Umbilical cord (tissue), 2 donors: ENCODE measurements at places on chromosomes 2 and 18.

GRCh38 chr2:222058819-222059445 lies 239.9 kb downstream of the PAX3 start:
- no peak for DNase-seq

- peak; percentile 61 for DNase-seq
Observed at GRCh38 chr2:9813312-9814128, 29.8 kb upstream of the TAF1B start.

DNA sequence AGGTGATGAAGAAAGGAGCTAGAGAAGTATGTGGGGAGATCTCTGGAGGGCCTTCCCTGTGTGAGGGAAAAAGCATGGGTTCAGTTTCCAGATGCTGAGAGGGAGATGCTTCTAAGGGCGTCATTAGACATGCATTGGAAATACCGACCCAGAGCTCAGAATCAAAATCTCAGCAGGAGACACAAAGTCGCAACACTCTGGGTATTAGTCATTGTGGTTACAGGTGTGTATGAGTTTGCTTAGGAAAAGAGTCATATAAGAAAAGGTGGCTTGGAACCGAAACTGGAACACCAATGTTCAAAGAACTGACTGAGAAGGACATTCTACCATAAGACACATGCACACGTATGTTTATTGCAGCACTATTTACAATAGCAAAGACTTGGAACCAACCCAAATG lies 477.1 kb downstream of the FBXO15 start:
- no peak for DNase-seq

- DNase-seq = no peak
Observed at GRCh38 chr2:238658054-238658407, 189.9 kb upstream of the TWIST2 start.

GRCh38 chr18:76348267-76349066 lies 146.6 kb downstream of the ZNF516 start:
- peak; percentile 15 for DNase-seq

DNA sequence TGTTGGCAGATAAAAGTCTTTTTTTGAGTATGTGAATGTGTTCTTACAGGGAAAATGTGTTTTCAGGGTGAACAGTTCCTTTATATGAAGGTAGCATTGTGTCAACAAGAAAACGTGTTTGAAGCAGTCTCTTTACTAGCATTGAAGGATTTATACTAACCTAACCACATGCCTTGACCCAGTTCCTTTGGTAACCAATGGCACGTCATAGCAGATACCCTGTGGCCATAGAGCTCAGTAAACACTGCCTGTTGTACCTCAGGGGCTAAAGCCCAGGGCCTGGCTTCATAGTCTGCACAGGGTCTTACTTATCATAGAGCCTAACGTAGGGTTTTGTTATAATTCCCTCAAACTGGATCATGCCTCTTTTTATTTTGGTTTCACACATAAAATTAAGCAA lies 32.1 kb upstream of the NFU1 start:
- no peak for DNase-seq

DNA sequence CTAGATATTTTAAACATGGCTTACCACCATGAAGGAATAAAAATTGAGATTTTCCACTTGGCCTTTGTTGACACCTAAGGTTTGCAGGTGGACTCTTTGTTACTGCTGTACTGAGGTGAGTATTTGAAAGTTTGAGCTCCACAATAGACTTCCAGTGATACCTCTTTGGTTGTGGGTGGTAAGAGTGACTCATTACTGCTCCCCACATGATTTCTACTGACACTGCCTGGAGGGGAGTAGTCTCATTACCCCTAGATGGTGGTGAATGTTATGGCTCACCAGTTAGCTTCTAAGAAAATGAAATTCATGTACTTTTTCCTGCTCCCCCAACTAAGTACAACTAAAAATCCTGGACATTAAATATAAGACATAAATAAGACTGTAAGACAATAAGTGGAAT lies 1183.1 kb upstream of the TMEFF2 start:
- no peak for DNase-seq

GRCh38 chr18:58135183-58135641 lies 91.2 kb downstream of the NEDD4L start:
- no peak for DNase-seq

DNA sequence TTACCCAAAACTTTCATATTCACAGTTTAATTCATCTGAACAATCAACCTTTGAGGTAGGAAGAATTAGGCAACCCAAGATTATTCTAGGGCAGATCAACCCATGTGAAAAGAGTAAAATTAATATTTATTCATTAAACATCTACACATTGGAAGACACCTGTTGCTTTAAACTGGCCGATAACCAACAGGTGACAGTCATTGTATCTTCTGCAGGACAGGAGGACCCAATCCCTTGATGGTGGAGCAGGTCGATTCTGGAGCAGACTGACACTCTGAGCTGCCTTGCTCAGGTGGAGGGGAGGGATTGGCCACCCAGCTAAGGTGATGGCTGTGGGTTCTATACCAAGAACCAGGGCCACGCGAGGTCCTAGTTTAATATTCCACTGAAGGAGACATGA lies 230.3 kb downstream of the OSR1 start:
- DNase-seq = no peak

GRCh38 chr18:8362863-8363262 lies 246.4 kb upstream of the RAB12 start:
- DNase-seq = no peak

- DNase-seq = no peak
Observed at GRCh38 chr2:59779571-59779970, 773.9 kb downstream of the BCL11A start.

DNA sequence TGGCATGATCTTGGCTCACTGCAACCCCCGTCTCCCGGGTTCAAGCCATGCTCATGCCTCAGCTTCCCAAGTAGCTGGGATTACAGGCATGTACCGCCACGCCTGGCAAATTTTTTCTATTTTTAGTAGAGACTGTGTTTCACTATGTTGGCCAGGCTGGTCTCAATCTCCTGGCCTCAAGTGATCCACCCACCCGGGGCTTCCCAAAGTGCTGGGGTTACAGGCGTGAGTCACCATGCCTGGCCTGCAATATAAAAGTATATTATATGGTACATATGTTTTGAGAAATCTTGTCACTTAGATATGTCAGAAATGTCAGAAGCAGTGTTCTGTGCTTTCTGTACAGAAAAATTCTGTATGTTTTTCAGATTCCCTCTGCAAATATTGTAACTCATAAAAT lies 19.2 kb upstream of the XPO1 start:
- DNase-seq = no peak

GRCh38 chr2:101149241-101150192 lies 1.7 kb downstream of the TBC1D8 start:
- DNase-seq = no peak

DNA sequence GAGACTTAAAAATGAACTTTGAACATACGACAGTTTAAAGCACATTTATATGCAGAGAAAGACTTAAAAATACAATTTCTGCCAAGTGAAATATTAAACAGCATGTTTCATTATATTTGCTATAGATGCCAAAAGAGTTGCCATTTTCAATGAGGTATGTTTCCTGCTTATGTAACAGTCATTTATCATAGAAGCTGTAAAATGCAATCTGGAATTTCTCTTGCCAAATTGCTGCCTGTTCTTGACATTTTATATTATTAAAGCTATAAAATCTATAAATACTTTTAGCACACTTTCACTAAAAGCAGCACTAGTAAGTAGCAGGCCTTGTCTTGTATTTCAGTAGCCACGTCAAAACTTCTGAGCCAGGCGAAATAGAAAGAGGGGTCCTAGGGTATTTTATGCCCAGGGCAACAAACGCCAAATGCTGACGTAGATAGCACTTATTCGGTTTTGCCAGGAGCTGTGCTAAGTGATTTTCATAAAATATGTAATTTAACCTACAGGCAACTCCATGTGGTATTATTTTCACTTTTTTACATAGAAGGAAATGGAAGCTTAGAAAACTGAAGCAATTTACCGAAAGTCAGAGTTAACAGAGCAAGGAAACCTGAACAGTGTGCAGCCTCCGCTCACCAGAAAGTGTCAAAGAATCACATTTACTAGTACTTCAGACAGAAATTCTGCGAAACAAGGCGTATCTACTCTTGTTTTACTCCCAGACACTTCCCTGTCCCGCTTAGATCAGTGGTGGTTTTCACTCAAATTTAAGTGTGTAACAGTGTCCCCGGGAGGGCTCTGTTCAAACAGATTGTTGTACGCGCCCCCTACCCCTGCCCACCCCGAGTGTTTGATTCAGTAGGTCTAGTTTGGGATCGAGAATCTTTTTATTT lies 1.2 kb upstream of the CYP20A1 start:
- no peak for DNase-seq

DNA sequence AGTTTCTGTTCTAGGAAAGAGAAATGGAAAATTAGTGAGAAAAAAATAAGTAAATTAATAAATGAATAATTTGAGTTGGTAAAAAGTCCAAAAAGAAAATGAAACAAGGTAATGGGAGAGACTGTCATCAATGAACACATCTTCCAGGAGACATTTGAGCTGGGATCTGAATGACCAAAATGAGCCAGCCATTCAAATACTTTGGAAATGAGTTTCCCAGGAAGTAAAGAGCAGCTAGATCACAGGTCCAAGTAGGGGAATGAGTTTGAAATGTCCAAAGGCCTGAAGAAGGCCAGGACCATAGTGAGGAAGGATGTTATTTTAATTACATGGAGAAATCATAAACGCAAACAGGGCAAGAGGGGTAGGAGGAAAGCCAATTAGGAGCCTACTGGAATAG lies 6.6 kb upstream of the DNAH7 start:
- DNase-seq = no peak

GRCh38 chr2:190947711-190948251 lies 66.2 kb downstream of the STAT1 start:
- DNase-seq = peak; percentile 59

- DNase-seq = no peak
Observed at GRCh38 chr2:121355488-121355887, 70.5 kb upstream of the TFCP2L1 start.

GRCh38 chr2:99771681-99772333 lies 282.0 kb upstream of the REV1 start:
- peak; percentile 46 for DNase-seq

- DNase-seq = no peak
Observed at GRCh38 chr2:235518322-235519090, 24.7 kb downstream of the AGAP1 start.

GRCh38 chr2:17628349-17629261 lies 88.1 kb downstream of the VSNL1 start:
- DNase-seq = no peak

DNA sequence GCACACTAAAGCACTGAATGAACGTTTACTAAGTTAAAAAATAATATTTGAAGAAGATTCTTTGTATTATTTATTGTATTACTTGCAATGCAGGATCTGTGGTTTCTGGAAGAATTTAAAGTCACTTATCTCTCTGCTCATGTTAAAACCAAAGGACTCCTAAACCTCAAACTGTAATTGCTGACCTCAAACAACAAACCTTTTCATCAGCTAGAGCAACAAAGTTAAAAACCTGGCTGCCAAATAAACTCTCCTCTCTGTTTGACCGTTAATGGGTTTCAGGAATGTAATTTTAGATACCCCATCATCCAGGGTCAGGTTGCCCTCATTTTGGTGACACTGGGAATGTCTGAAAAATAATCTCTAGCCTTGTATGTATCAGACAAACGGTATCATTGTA lies 239.1 kb downstream of the TGIF1 start:
- no peak for DNase-seq

DNA sequence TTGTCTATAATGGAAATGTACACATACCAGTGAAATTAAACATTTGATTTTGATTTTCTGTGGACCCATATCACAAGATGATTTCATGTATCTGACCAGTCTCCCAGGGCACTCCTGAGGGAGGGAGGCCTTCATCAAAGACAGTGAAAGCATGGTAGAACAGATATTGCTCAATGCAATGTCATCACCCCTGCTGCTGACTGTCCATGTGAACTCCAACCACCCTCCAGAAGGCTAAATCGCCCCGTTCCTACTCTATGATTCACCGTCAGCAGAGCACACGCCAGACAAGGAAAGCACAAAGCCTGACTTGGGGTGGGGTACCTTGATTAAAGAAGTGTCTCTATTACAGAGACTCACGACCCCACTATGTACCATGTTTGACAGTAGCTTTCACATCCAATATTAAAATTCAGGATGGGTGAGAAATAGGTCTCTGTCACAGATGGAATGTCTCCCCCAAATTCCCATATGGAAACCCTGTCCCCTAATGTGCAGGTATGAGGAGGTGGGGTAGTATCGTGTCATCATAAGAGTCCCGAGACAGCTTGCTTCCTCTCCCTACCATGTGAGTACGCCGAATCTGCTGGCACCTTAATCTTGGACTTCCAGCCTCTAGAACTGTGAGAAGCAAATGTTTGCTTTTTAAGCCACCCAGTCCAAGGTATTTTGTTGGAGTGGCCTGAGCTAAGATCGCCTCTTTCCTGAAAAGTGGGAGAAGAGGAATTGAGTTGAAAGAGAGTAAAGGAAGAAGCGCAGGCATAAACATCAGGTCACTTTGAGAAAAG lies 42.4 kb downstream of the CYB5A start:
- peak; percentile 75 for DNase-seq

DNA sequence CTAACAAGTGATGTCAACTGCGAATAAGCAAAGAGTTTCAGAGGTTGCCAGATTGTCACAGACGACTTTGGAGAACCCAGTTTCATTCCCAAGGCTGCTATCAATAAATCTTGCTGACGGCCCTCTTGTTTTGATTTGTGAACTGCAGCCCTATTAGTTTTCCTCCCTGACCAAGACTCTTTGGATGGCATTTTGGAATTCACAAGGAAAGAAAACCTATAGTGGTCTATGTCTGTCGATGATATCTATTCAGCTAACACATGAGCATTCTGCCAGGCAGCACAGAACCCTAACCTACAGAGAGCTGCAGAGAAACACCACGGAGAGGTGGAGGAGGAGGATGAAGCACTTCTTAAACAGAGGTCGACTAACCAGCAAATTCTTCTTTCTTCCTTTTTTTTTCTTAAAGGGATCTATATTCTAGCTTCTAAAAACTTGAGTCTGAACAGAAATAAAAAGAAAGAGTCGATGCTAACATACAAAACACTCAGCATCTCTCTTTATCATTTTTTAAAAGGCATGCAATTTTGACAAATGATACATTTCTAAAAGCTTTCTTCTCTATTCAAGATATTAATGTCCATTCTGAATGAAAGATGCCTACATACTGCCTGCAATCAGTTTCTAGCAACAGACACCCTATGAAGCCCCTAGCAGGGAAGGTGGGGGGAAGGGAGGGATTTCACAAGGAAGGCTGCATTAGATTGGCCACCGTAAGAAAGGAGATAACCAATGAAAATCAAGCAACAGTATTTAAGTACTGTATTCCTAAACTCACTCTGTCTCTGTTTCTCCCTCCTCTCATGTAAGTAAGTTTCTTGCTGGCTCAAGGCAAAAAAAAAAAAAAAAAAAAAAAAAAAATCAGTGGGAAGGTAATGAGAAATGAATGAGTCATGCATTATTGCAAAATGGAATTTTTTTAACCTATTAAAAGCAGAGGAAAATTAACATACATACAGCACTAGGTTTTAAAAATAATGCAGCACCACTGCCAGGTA lies 83.0 kb upstream of the CHRNA1 start:
- peak; percentile 96 for DNase-seq

GRCh38 chr2:235001237-235002133 lies 49.7 kb downstream of the SH3BP4 start:
- DNase-seq = peak; percentile 96
